ENCODE measurements at places on chromosomes 2 and 18.

- no peak for DNase-seq
Measured at GRCh38 chr18:67280486-67281242, 235.9 kb downstream of the DSEL start.

GRCh38 chr18:8938817-8939216, 163.7 kb upstream of the NDUFV2 start:
- DNase-seq = no peak

- DNase-seq = no peak
Measured at GRCh38 chr2:40034198-40034597, 255.1 kb upstream of the THUMPD2 start.

GRCh38 chr2:47560107-47560819, 157.3 kb downstream of the MSH2 start:
- DNase-seq = no peak

GRCh38 chr2:236862526-236862925, 223.2 kb upstream of the COPS8 start:
- DNase-seq = no peak

DNA sequence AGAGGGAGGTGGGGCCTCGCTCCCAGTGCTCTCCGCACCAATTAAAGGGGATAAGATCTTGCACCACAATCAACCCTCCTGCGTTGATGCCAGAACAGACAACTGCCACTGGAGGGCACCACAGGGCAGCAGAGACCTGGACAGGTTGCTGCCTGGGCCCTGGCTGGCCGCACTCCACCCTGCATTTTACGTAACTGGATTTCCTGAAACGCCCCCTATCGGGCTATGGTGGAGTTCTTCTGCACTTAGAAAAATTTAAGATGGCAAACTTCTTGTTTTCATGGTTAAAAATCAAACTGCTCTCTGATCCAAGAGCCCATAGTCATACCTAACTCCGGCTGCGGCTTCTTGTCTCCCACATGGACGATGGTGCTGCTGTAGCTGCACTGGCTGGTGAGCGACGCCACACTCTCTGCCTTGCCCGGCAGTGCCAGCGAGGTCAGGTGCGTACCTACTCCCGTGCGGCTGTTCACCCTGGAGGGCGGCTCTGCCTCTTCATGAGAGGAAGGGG, 16.8 kb upstream of the HES6 start:
- no peak for DNase-seq

GRCh38 chr2:224957540-224958461, 84.5 kb downstream of the DOCK10 start:
- DNase-seq = no peak

DNA sequence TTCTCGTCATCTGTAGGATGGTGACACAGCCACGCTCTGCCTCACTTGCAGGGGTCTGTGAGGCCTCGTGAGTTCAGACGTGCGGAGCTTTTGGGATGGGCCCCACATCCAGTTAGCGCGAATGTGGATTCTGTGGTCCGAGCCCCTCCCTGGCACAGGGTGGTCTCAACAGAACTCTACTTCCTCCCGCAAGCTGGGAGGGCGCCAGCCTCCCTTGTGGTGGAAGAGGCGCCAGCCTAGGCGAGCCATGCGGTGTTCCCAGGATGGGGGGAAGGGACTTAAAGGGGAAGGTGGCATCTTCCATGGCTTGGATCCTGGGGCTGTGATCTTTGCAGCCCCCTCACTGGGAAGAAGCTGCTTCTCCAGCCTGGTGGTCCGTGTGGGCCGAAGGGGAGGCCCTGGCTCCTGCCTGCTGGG, 1.4 kb downstream of the SNORC start:
- no peak for DNase-seq

GRCh38 chr2:46779447-46779941, 136.1 kb downstream of the MCFD2 start:
- no peak for DNase-seq

GRCh38 chr2:235945608-235946140, 222.5 kb downstream of the GBX2 start:
- DNase-seq = no peak

DNA sequence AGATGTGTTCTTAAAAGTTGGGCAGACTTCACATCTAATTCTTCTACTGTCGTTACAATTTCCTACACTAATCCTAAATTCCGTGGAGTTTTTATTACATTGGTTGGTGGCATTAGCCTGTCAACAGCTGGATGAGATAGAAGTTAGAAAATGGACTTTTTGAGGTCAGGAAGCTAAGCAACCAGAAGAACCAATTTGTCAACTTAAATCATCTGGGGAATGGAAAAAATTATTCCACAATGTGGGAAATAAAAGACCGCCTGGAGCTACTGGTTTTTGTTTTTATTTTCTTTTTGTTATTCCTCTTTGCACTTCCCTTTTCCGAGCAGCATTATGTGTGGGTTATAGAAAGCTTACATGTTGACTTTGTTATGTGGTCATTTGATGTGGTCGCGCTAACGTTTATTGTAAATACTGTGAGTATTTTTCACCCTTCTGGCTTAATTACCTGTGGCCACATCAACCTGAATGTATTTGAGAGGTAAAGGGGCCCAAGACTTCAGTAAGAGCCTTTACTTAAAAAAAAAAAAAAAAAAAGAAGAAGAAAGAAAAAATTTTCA, 75.3 kb downstream of the PTPRM start:
- no peak for DNase-seq

DNA sequence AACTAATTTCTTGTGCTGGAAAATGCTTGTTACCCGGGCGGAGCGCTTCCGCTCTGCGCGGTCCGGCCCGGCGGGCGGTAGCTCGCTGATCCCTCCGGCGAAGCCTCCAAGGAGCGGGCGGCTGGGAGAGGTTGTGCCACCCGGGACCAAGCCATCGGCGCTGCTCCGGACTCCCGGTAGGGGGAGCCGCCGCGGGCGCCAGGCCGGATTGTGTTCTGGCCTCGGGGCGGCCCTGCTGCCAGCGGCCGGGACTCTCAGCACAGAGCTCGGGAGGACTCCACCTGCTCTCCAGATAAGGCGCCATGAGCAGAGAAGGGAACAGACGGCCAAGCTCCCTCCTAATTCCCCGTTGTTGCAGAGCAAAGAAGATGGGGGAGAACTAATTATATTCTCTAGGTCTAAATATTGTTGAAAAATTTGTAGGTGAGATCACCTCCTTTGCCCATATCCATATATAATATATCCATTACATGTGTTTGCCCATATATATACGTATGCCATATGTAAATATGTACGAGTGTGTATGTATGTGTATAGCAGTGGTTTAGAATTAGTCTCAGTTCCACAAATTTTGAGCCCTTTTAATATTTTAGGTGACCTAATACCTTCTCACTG, 13.8 kb upstream of the SATB2 start:
- peak; percentile 23 for DNase-seq

- no peak for DNase-seq
Measured at GRCh38 chr2:190744041-190744440, 95.2 kb downstream of the NAB1 start.

DNA sequence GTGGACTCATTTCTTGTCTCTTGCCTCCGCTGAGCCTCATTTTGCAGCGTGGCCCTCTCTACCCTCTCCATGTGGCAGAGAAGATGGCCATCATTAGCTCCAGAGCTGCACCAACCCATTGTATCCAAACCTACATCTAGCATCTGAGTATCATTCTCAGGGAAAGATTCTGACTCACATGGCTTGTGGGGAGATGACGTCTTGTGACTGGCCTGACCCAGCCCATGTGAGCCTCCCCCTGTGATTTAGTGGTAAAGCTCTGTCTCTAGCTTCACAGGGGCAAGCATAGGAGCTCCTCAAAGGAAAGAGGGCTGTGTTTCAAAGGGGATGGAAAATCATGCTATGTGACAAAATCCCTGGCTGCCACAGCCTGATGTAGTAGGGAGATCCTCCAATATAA, 87.4 kb upstream of the RBMS1 start:
- no peak for DNase-seq

DNA sequence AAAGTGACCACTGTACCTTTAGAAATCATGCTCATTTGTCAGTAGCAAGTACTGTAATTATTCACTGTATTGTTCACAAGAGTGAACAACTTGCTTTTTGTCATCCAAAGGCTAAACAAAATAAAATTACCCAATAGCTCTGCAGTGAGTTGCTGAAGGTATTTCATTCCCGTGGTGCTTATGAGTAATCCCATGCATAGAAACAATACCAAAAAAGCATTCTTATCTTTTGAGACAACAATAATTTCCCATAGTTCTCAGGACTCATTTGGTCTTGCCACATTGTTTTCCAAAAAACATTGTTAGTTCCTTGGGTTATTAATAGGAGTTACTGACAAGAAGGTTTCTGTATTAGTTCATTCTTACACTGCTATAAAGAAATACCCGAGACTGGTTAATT, 503.2 kb upstream of the FAM98A start:
- DNase-seq = no peak

- DNase-seq = no peak
Measured at GRCh38 chr2:173358616-173359015, 3.9 kb downstream of the CDCA7 start.

GRCh38 chr2:212299943-212300342, 238.7 kb downstream of the ERBB4 start:
- DNase-seq = no peak

Data from nucleus accumbens (tissue), 56 donors.